Endothelial cell (in vitro differentiated cells): ENCODE measurements at places on chromosomes 2 and 18.

DNA sequence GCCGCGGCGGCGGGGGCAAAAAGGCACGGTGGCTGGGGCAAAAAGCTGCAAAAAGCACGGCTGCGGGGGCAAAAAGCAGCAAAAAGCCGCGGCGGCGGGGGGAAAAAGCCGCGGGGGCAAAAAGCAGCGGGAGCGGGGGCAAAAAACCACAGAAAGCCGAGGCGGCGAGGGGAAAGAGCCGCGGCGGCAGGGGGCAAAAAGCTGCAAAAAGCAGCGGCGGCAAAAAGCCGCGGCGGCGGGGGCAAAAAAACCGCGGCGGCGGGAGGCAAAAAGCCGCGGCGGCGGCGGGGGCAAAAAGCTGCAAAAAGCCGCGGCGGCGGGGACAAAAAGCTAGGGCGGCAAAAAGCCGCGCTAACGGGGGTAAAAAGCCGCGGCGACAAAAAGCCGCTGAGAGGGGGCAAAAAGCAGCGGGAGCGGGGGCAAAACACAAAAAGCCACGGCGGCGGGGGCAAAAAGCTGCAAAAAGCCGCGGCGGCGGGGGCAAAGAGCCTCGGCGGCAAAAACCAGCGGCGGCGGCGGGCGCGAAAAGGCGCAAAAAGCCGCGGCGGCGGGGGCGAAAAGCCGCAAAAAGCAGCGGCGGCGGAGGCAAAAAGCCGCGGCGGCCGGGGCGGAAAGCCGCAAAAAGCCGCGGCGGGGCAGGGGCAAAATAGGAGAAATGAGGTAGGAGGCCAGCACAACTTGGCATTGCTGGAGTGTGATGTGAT, 123.4 kb downstream of the ANKRD30BL start:
- DNase-seq = peak; percentile 5

- DNase-seq = no peak
These were observed 35.2 kb downstream of the E2F6 start for GRCh38 chr2:11430729-11431128.

GRCh38 chr2:6770006-6770405, 95.7 kb downstream of the CMPK2 start:
- DNase-seq = no peak

DNA sequence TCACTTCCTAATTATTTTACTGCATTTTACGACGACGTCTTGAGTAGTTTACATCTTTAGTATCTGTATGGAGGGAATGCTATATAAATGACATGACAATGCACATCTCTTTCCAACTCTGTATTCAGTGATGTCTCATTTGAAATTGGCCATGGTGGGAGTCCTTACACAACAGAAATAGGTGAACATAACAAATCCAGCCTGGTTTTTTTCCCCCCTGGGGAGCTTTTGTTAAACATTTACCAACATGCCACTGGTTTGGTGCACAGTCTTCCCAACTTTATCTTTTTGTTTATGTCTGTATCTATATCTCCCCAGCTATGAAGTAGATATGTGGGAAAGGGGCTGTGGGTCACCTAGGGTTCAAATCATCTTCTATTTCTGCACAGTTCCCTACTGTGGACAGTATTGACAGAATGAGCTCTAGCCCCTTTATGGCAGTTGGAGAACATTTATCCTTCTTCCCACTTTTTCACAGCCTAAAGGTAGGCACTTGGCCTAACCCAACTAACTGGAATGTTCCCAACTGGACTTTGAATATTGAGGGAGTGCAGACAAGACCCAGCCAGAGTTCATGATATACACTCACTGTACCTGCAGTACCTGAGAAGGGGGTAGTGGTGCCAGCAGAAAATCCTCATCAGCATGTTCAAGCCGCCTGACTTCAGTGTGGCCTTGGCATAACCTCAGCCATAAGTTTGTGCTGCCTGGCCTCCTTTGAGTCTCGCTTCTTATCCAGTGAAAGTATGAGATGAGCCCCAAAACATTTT, 5.7 kb upstream of the RTKN start:
- no peak for DNase-seq

DNA sequence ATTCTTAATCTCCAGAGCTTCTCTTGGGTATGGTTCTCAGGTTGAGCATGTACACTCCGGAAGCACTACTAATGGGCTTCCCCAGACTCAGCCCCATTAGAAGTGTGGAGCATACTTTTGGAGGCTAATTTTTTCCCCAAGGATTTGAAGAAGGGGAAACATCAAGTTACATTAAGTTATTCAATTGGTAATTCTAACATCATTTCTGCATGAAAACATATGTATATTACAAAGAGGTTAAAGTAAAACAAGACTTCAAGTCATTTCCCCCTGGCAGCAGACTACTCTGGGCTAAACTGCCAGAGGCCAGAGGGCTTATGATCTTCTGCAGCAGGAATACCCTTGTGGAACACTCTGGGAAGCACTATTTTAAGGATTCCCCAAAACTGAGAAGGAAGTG, 227.7 kb upstream of the STK17B start:
- no peak for DNase-seq

GRCh38 chr2:168032091-168032490, 215.3 kb downstream of the STK39 start:
- DNase-seq = no peak

DNA sequence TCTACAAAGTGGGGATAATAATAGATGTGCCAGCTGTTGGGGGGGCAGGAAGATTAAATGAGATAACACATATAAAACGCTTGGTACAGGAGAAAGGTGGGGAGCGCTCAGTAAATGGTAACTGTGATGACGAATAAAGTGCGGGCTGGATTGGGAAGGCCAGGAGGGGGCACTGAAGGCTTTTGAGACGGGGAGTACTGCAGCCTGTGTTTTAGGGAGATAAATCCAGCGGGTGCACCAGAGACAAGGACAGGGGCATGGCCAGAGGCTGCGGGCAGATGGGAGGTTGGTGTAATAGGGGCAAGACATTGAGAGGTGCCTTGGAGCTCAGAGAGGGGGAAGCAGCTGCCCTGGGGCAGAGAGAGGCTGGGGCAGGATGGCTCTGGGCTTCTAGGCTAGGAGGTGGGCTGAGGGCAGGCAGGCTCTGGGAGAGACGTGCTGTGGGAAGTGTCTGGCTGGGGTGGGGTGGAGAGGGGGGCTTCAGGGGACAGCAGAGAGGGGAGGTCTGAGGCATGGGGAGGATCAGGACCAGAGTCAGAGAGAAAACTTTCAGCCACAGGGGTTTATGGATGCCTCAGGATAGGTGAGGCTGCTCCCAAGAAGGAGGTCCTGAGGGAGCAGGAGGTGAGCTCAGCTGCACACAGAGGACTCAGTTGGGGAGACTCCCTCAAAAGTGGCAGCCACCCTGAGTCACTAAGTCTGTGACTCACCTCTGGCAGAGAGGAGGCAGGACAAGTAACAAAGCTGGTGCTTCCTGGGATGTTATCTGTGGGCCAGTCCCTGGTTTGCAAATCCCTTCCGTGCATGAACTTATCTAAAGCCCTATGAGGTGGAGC, 18.8 kb downstream of the TEX44 start:
- peak; percentile 46 for DNase-seq

DNA sequence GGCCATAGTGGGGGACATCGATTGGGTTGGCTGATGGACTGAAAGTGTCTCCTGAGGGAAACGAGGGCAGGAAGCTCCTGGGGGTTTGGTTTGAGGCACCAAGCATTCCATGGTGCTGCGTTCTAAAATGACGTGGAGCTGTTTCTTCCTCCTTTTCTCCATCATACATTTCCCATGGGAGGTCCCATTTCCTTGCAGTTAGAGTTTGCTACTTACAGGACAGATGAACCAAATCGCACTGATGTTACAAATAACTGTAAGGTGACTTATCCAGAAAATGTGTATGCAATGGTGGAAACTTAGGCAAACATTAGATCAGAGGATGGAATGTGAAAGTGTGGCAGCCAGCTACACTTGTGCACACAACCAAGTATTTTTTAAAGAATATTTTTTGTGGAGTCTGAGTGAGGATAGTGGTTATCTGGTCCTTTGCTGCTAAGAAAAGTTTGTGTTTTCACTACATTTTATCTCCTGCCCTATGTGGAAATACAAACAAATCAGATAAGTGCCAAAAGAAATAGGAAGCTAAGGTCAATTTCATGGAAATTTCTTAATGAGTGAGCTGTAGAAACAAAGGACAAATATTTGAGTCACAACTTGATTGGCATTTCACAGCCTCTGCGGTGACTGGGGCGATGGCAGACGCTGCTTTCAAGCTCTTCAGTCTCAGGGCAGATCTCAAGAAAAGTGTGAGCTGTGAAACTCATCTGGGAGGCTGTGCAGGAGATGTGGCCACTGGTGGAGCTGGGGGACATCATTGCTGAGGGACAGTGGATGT, 256.2 kb downstream of the TSN start:
- no peak for DNase-seq

DNA sequence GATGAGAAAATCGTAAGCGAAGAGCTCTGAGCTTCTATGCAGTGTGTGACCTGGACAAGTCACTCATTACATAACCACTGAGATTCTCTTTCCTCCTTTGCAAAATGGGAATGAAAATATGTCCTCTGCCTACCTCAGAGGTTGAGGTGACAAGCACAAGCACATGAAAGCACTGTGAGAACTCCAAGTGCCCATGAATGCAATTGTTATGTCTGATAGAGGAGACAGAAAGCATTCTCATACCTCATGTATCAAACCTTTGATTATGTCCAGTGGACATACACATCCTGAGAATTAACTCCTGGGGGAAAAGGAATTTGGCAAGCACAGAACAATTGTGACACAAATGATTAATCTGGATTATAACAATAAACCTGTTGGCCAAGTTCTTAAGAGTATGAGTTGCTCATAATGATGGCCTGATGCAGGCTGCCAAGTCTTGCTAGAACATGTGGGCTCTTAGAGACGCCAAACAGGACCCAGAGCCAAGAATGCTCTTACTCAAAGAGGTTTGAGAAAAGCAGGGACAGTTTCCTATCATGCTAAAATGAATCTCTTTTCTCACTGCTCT, 8.5 kb upstream of the RMDN2 start:
- no peak for DNase-seq

- no peak for DNase-seq
These were observed 105.0 kb upstream of the ITGA4 start for GRCh38 chr2:181352158-181352557.

DNA sequence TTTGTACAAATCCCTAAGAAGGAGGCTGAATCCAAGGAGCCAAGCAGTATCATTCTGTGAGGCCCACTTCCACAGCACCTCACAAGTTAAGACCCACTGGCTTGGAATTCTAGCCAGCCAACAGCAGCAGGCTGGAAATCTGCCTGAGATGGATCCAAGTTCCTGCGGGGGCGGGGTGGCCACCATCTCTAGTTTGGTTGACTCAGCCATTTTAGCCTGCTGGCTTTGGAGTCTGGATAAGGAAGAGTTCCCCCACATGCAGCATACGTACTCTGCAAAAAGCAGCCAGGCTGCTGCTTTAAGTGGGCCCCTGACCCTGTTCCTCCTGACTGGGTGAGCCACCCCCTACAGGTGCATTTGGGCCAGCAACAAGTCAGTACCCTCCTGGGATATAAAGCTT, 65.2 kb downstream of the FARP2 start:
- no peak for DNase-seq
